NCI-H187 (cell line): ENCODE measurements at places on chromosomes 1 and 21.

DNA sequence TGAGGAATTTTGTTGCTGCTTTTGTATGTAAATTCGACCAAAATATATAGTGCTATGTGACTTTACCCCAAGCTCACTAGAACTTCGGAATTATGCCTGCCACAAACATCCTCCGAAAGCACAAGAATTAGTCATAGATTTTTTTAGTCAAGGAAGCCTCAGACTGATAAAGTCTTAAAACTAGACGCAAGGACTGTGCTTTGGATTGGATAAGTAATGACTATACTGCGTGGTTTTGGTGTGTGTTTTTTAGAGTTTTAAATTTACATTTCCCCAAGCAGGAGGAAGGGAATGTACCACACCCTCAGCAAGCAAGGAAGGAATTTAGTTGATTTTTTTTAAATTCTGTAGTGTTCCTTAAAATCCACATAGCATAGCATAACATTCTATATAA is 10.3 kb downstream of the WLS start:
- DNase-seq, result no peak

DNA sequence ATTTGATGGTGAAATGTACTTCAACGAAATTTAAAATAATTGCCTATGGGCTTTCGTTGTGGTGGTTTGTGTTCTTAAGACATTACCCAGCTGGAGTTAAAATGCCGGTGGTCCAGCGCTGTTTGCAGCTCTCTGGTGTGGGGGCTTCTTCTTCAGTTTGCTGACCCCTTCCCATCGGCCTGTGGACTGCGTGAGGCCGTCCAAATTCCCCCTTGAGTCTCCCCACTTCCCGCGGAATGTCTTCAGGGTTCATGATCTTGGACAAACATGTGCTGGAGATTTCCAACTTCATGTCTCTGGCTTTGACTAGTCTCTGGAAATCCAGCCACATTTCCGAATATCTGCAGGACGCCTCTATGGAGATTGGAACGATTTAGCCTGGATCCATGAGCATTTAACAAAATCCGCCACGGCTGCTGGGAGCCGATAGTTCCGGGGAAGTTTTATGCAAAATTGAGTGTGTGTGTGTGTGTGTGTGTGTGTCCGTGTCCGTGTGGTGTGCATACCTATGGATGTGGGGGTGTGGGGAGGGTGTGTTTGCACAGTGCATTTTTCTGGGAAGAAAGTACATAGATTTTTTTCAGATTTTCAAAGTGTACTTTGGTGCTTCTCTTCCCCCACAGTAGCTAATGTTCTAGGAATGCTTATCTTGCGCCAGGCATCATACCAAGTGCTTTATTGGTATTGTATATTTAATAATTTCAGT is 117.2 kb downstream of the PCP4 start:
- DNase-seq, result no peak

DNA sequence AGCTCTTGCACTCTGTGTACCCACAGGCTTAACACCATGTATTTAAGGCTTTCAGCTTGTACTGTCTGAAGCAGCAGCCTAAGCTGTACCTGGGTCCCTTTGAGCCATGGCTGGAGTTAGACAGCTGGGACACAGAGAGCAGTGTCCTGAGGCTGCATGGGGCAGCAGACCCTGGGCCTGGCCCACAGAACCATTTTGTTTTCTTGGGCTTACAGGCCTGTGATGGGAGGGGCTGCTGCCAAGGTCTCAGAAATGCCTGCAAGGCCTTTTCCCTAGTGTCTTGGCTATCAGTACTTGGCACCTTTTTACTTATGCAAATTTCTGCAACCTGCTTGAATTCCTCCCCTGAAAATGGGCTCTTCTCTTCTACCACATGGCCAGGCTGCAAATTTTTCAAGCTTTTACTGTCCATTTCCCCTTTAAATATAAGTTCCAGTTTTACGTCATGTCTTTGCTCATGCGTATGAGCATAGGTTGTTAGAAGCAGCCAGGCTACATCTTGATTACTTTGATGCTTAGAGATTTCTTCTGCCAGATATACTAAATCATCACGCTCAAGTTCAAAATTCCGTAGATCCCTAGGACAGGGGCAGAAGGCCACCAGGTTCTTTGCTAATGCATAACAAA is 143.9 kb downstream of the CLEC20A start:
- no peak for DNase-seq

DNA sequence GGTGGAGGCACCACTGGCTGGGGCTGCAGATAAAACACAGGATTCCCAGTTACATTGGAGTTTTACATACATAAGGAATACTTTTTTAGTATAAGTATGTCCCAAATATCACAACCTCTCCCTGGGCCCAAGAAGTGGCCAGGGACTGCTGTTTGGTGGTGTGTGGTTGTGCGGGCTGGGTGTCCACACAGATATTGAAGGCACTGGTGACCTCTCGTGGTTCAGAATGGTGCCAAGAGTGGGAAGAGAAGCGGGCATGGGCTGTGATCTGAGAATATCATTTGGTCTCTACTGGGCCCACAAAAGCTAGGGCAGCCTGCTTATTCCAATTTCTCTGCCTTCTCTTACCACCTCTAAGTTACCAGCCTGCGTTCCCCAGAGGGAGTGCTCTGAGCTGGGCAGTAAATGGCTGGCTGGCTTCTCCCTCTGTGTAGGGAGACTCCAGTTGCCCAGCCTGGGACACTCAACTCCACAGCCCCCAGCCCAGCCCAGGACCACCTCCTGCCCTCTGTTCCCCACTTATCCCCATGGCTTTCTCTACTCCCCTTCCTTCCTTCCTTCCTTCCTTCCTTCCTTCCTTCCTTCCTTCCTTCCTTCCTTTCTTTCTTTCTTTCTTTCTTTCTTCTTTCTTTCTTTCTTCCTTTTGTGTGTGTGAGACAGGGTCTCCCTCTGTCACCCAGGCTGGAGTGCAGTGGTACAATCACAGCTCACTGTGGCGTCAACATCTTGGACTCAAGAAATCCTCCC is 42.8 kb upstream of the RD3 start:
- DNase-seq, result no peak

GRCh38 chr1:60864722-60865121 is 217.6 kb upstream of the NFIA start:
- no peak for DNase-seq

- no peak for DNase-seq
These were observed 83.2 kb downstream of the APP start for GRCh38 chr21:26087223-26087918.

GRCh38 chr1:171484760-171485374 is 463 bp upstream of the PRRC2C start:
- DNase-seq, result no peak

GRCh38 chr1:58440696-58441095 is 105.8 kb downstream of the OMA1 start:
- no peak for DNase-seq

DNA sequence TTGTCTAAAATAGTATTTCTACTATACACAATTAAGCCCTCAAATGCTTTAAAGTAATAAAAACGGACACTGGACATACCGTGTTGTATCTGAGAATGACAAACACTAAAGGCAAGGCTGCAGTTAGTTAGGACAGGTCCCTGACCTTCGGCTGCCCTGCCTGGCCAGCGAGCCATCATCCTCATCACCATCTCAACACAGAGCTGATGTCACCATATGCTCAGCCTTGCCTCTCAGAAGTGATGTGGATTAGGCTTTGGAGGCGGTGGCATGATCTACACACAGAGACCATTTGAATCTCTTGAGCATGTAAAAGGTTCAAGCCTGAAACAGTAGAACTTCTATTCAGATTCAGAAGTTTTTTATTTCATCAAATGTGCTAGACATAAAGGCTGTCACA is 244.7 kb downstream of the SDCCAG8 start:
- no peak for DNase-seq

- DNase-seq, result no peak
These were observed 29.4 kb downstream of the S100A6 start for GRCh38 chr1:153506386-153506785.

DNA sequence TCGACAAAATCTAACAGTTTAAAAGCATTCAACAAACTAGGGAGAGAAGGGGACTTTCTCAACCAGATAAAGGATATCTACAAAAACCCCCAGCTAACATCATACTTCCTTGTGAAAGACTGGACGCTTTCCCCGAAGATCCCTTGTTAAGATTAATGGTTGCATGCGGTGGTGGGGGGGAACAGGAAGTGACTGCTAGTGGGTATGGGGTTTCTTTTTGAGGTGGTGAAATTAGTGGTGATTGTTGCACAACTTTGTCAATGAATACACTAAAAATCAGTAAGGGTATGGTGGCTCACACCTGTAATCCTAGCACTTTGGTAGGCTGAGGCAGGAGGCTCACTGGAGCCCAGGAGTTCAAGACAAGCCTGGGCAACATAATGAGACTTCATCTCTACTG is 26.9 kb upstream of the EYA3 start:
- DNase-seq, result no peak

DNA sequence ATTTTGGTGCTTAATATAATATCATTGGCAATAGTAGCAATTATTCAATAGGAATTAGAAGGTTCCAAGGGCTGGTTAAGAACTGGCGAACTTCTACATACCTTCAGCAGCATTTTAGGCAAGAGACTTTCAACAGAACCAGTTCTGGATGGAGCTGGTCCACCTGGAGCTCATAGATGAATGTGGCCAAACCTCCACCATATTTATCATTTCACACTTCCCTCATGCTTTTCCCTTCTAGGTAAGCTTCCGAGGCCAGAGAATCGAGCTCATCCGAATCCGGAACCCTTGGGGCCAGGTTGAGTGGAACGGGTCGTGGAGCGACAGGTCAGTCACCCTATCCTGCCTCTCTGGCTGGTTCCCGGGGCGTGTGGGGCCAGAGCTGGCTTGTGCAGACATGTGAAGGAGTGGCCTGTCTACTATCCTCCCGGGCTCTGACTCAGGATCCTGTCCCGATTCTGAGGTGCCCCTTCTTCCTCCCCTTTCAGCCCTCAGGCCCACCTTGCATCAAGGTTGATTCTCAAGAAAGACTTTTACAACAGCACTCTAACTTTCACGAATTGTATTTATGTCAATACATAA is 24.7 kb downstream of the CAPN9 start:
- DNase-seq, result no peak

DNA sequence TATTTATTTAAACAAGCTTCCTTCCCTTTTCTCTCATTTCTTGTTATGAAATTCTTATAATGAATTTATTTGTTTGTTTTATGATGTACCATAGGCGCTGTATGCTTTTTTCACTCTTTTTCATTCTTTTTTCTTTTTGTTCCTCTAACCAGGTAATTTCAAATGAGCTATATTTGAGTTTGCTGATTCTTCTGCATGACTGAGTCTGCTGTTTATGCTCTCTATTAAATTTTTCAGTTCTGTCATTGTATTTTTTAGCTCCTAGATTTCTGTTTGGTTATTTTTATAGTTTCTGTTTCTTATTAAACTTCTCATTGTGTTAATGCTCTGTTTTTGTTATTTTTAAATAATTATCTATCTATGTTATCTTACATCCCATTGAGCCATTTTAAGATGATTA is 232.4 kb downstream of the LHX8 start:
- no peak for DNase-seq

GRCh38 chr1:2840036-2840809 is 38.7 kb upstream of the TTC34 start:
- DNase-seq, result no peak

DNA sequence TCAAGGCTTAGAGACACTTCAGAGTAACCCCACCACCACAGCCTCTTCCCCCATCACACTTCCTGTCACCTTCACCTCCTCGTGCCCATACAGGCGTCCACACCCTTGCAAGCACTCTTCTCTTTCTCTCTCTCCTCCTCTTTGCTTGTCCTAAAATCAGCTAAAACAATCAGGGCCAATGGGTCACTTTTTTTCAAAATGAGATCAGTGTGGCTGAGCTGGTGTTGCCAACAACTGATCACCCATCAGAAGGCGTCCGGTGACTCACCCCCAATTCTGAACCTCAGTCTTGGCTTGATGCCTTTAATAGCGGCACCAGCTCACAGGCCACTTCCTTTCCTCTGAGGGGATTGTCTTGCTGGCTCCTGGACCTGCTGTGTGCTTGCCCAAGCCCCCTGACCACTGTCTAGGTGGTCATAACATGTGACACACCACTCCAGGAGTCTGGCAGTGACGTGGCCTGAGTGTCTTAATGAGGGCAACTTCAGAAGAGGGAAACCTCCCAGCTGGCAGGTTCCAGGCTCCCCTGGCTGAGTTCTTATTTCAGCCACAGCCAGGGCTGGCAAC is 1.6 kb downstream of the DRAXIN start:
- no peak for DNase-seq

DNA sequence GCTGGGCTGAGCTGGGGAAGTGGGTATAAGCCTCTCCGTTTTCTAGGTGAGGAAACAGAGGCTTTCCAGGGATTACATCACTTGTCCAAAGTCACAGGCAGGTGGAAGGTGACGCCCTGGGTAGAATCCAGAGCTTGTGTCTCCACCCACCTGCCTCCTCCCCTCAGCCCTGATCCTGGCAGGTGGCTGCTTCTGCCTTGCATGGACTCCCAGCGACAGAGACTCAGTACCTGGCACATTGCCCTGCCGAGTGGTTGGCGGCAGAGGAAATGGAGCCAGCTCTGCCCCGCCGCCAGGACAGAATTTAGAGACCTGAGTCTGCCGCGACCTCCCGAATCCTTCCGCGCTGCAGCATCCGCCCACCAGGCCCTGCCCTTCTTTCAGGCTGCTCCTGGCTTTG is 2.1 kb downstream of the PLA2G2E start:
- peak; percentile 29 for DNase-seq

- no peak for DNase-seq
These were observed 221.3 kb upstream of the KCTD3 start for GRCh38 chr1:215345766-215346165.

- DNase-seq, result no peak
These were observed 142.6 kb downstream of the CLIC6 start for GRCh38 chr21:34811368-34811767.

DNA sequence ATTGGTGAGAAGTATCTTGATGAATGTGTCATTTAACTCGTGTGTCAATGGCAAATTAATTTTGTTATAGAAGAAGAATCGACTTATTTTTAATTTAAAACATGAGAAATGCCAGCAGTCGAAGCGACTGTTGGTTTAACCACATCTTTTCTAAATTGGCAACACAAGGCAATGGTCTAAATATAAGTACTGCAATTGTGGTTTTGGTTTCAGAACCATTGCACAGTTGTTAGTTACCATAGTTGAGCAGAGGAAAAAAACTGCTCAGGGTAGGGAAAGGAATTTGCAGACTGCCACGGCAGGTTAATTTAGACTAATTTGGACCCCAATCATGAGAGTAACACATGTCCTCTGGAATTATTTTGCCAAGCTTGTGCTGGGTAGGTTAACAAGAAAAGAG is 185.6 kb upstream of the RUNX1 start:
- no peak for DNase-seq

GRCh38 chr1:41019353-41019745 is 2.2 kb downstream of the SLFNL1 start:
- no peak for DNase-seq

GRCh38 chr1:246151796-246152434 is 355.2 kb downstream of the SMYD3 start:
- peak; percentile 26 for DNase-seq
